ENCODE measurements at places on chromosomes 5 and 9. TPM values are rescaled to one million over a fixed set of nuclear protein-coding genes. Genes with fewer than 3 reads are reported as not detected.

DNA sequence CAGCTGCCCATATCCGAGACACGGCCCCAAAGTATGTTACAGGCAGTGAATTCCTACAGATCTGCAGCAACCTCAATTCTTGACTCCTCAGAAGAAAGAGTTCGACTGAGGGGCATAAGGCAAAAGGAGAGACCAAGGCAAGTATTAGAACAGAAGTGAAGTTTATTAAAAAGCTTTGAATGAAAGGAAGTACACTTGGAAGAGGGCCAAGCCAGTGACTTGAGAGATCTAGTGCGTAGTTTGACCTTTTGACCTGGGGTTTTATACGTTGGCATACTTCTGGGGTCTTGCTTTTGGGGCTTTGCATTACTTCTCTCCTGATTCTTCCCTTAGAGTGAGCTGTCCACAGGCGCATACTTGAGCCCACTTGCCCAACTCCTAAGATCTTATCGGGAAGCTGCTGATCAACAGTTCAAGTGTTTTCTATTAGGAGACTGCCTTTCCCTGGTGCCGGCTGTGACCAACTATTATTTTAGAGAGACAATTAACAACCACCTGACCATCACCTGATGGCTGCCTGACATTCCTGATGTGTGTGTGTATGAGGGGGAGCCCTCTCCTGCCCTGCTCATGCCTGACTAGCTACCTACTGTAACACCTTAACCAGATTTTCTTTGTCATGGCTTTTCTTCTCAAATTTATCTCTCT is 1.5 kb upstream of the DEPDC1B start:
- no peak for DNase-seq

GRCh38 chr9:136206602-136207275 is 1.8 kb upstream of the LHX3 start:
- no peak for DNase-seq

- no peak for DNase-seq
Observed at GRCh38 chr5:179287631-179288030, 57.6 kb downstream of the ADAMTS2 start.

DNA sequence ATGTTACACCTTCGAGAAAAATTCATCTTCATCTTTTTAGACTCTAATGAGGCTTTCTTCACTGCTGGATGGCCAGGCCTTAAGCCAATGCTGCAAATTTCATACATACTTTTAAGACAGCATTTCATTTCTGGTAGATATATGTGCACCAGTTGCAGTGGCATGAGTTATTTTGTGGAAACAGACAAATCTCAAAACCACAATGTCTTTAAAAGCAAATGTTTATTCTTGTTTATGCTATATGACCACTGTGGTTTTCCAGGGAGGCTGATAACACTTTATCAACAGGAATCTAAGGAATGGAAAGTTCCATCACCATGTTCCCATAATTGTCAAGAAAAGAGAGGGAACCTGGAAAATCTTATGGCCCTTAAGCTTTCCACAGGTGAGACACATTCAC is 27.7 kb downstream of the CDH9 start:
- DNase-seq, result no peak

DNA sequence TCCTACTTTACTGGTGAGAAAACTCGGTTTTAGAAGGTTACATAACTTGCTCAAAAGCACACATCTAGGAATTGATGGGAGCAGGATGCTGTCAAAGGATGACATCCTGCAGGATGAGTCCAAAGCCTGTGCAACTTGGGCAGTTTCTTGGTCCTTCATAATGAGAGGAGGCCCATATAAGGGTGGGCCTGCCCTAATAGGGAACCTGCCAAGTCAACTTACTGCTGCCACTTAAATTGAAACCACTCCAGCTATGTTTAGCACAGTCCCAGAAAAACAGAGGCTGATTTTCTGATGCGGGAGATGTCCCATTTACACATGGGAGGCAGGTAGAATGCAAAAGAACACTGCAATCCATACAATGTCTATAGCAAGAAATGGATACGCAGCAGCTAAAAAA is 61.8 kb downstream of the FBXO38 start:
- DNase-seq, result no peak

DNA sequence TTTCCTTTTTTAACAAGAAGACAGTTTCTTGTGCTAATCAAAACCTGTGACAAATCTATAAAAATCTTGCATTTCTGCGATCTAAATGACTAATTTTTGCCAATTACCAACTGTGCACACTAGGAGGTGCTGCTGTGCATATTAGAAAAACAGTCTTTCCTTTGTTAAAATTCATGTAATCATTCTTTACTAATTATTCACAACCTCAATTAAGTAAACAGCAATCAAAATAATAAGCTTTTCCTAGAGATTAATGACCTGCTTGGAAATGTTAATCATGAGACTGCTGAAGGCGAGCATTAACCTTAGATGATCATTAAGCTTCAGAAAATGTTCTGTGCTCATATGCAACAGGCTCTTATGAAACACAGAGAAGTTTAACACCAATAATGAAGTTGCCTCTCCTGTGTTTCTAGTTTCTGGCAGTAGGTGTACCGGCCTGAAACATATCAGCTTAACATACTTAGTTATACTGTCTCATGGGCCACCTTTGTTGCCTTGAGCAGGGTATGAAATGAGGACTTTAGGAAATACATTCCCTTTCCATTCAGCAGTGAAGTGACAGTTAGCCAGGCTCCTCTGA is 17.7 kb downstream of the RFESD start:
- DNase-seq, result no peak

- DNase-seq, result no peak
Observed at GRCh38 chr9:123998970-123999621, 12.5 kb upstream of the LHX2 start.

DNA sequence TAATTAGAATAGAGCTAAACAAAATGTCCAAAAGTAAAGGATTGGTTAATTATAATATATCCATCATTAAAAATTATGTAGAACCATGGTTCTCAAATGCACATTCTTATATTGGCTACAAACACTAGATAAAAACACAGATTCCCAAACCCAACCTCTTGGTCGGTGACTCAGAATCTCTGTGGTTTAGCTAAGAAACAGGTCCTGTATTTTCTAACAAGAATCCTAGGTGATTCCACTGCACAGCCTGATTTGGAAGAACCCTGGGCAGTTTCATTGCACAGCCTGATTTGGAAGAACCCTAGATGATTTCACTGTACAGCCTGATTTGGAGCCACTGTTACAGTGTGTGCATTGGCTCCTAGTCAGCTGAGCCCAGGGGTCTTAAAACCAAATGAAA is 67.9 kb downstream of the KIAA1958 start:
- no peak for DNase-seq

GRCh38 chr9:133594310-133594709 is 14.9 kb downstream of the FAM163B start:
- DNase-seq, result no peak

DNA sequence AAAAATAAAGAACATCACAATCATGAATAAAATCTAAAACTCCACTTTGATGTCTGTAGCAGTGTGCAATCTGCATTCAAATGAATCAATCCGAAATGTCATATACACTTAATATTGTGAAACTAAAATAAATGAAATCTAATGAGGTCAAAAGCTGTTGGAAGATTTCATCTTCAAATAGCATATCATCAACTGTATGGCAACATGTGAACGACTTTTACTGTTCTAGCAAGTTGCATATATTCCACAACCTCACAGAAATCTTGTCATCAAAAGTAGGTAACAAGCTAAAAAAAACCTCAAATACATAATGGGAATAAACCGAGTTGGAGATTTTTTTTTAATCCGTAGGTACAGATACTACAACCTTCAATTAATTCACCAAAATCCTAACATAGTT is 1.2 kb downstream of the PTBP3 start:
- no peak for DNase-seq

DNA sequence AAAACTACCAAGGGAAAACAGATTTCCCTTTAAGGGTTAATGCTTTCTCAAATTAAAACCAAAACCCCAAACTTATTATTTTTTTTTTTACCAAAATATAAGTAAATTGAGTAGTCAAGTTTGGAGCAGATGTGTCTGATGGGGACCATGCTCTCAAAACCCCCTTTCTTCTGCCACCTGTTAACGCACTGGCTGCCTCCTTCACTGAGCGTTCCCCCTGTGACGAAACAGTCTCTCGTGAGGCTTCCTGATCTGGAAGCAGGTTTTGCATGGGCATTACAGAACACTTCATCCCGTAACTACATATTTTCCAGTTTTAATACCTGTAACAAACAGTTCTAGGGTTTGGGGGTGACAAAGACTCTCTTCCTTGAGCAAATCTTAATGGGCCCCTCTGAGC is 59.4 kb downstream of the ANKH start:
- DNase-seq, result no peak

GRCh38 chr9:135090081-135090480 is 2.6 kb downstream of the OLFM1 start:
- DNase-seq, result no peak

DNA sequence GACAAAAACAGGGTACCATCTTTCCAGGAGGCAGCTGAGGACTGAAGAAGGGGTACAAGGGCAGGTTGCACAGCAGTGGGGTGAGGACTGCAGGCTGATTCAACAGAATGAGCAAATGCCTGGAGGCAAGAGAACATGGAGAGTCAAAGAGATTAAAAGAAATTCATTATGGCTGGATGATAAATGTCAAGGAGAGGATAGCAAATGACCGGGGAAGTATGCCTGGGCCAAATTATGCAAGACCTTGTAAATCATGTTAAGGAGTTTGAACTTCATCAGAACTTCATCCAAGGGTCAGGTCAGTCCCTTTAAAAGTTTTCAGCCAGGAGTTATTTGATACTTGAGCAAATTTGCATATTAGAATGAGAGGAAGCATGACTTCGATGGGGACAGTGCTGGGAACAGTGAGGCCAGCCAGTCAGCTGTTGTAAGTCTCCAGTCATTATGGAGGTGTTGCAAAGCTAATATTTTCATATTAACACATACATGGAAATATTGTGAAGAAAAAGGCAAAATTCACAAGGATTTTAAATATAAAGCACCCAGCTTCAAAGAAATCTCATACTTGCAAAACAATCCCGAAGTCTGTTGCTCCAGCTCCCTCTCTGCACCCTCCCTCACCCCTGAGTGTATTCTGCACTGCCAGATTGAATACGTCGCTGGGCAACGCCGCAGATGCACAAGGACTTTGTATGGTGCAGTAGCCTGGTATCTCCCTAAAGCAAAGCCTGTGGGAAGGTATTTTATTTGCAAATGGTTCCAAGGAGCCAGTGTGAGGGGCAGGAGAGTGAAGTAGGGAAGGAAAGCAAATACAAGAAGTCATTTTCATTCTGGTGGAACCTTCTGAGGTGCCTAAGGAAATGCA is 509.8 kb upstream of the TLE4 start:
- DNase-seq, result no peak

GRCh38 chr5:51997949-51998348 is 614.7 kb downstream of the ISL1 start:
- DNase-seq, result no peak

- no peak for DNase-seq
Observed at GRCh38 chr9:118829334-118829733, 539.9 kb downstream of the BRINP1 start.

DNA sequence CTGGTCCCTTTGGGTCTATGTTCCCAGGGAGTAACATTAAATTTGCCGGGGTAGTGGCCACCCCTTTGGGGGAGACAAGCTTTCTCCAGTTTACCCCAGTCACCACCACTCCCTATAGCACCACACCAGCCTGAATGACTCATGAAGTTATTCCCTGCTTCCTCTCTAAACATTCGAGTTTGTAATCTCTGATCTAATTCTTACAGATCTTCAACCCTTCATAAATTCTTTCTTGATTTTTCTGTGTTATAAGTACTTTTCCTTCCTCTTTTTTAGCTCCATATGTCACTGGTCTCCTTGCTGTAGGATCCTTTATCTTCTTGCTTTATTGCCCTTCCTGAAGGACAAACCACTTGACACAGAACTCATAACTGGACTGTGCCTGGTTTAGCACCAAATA is 55.6 kb downstream of the GNA14 start:
- DNase-seq, result no peak

DNA sequence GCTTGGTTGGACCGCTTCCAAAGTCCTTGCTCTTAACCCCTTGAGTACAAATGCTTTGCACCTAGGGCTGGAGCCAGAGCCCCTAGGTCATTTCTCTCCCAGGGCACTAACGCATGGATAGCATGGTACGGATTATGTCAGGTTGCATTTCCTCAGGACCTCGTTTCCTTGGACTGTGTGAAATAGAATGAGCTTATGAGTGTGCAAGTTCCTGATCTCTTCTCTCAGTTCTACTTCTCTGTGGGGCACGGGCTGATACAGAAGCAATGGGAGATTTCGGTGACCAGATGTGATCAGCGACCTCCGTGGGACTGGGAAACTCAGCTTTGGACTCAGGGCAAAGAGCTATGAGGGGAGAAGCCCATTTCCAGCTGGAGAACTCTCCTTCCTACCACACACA is 14.2 kb downstream of the SPARC start:
- DNase-seq, result no peak

- DNase-seq, result no peak
Observed at GRCh38 chr9:97529363-97530076, 28.1 kb downstream of the TMOD1 start.

GRCh38 chr5:6261668-6262067 is 116.7 kb downstream of the MED10 start:
- no peak for DNase-seq

GRCh38 chr5:52657247-52657645 is 130.5 kb upstream of the ITGA1 start:
- no peak for DNase-seq

DNA sequence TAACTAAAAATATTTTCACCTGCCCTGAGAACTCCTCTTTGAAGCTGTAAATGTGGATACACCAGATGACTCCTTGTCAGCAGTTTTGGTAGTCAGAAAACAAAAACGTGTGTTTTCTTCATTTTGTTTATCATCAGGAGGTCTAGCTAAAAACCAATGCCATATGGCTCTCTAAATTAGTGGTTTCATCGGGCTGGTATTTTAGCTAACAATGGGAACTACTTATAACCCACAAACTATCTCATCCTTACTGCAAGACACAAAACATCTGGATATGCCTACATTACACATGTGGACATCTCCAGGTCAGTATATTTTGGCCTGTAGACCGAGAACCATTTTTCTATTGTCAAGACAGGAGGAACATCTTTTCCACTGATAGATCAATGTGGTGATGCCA is 56.2 kb downstream of the GAS1 start:
- no peak for DNase-seq

- DNase-seq, result no peak
Observed at GRCh38 chr9:13427587-13427986, 148.1 kb upstream of the MPDZ start.

GRCh38 chr5:151106509-151106908 is 25.7 kb upstream of the TNIP1 start:
- DNase-seq, result no peak

The MYMK gene
- total RNA-seq, result not detected

The PCDHGA11 gene
- 6.0 TPM for total RNA-seq

The CMYA5 gene
- total RNA-seq, result 6.7 TPM

The PTGR1 gene
- total RNA-seq, result 46.3 TPM

The PCDHB3 gene
- 21.6 TPM for total RNA-seq

The CFAP157 gene
- total RNA-seq, result 0.41 TPM

The ITK gene
- not detected for total RNA-seq

The CACFD1 gene
- total RNA-seq, result 35.4 TPM

The CYSRT1 gene
- total RNA-seq, result 1.7 TPM

The MLANA gene
- not detected for total RNA-seq

The IL11RA gene
- total RNA-seq, result 113 TPM

Measured in mesothelial cell of epicardium (in vitro differentiated cells).